ENCODE measurements at places on chromosomes 7 and 10. TPM values are rescaled to one million over a fixed set of nuclear protein-coding genes. Genes with fewer than 3 reads are reported as not detected.

BICC1 gene
- total RNA-seq, result 2.5 TPM

SLF2 gene
- 18.5 TPM for total RNA-seq

FZD1 gene
- total RNA-seq, result 11.0 TPM

ALOX5 gene
- total RNA-seq, result 9.3 TPM

ANXA8L1 gene
- not detected for total RNA-seq

GRCh38 chr7:139403601-139404000 lies 43.9 kb downstream of the LUC7L2 start:
- no peak for DNase-seq

DNA sequence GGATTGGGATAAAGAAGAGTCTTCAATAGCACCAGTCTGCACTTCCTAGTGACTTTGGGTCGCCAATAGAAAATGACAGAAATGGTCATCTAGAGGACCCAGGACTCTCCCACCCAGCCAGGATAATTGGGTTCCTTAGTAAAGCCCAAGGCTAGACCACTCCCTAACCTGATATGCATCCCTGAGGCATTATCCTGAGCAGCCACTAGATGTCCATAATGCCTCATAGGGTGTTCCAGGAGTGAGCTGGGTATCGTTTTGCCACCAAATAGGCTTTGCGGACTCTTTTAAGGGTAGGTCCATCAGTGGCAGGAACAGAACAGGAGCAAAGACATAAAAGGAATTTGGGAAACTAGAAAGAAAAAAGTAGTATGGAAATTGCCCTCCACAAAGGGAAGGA lies 4.5 kb upstream of the LRRC4 start:
- DNase-seq, result no peak

GRCh38 chr7:81013083-81013817 lies 94.4 kb upstream of the SEMA3C start:
- no peak for DNase-seq

DNA sequence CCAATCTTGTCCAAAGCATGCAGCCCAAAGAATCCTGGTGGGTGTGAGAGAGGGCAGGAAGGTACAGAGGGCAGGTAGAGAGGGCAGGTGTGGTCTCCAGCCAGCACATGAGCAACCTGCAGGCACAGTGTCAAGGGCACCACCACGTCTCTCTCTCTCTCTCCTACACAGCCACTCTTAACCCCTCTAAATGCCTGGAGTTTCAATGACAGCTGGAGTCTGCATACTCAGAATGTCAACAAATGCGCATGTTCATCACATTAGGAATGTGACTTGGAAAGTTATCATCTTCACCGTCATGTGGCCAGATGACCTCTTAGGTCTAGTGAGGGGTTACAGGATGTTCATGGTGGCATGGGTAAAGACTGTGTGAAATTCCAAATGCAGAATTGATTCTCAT lies 456.8 kb downstream of the SORCS1 start:
- no peak for DNase-seq

GRCh38 chr10:79939969-79940368 lies 8.9 kb downstream of the SFTPD start:
- DNase-seq, result no peak

GRCh38 chr10:52442576-52442975 lies 128.5 kb downstream of the DKK1 start:
- DNase-seq, result no peak

DNA sequence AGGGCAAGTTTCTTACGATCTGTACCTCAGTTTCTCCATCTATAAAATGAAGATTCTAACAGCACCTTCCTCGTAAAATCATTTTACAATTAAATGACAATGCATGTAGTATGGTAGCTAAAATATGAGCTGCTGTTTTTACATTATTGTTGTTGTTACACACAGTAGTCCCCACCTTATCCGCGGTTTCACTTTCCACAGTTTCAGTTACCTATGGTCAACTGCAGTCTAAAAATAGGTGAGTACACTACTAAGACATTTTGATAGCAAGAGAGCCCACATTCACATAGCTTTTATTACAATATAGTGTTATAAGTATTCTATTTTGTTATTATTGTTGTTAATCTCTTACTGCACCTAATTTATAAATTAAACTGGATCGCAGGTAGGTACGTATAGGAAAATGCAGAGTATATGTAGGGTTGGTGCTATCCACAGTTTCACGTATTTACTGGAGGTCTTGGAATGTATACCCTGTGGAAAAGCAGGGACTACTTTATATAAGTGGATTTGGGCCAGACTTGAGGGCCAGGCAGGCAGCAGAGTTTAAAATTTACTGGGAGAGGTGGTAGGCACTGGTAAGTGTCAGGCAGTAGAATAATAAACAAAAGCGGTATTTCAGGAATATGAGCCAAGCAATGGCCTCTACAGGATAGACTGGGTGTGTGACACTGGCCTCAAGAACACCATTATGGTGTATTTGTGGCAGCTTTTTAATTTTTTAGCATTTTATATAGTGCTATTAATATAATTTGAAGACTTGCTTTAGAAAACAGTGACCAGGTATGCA lies 10.2 kb downstream of the DNMBP start:
- no peak for DNase-seq

GRCh38 chr7:102814025-102814471 lies 65.2 kb downstream of the FAM185A start:
- DNase-seq, result no peak

DNA sequence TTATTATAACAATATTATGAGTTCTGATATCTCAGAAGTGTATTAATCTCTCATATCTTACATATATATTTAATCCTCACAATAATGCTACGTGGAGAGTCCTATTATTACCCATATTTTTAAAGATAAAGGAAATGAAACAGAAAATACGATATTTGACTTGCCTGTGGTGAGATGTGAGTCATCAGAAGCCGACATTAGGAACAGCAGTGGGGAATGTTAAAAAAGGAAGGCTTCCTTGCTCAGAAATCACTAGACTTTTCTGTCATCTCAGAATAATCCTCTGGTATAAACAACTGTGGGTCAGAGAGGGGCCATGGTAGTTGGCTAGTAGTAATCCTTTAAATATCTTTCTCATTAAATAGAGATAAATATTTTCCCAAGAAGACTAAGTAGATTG lies 402.3 kb upstream of the PCDH15 start:
- no peak for DNase-seq

- no peak for DNase-seq
Observed at GRCh38 chr7:6159097-6159483, 113.3 kb downstream of the CYTH3 start.

GRCh38 chr7:29835718-29836117 lies 29.4 kb downstream of the WIPF3 start:
- no peak for DNase-seq

DNA sequence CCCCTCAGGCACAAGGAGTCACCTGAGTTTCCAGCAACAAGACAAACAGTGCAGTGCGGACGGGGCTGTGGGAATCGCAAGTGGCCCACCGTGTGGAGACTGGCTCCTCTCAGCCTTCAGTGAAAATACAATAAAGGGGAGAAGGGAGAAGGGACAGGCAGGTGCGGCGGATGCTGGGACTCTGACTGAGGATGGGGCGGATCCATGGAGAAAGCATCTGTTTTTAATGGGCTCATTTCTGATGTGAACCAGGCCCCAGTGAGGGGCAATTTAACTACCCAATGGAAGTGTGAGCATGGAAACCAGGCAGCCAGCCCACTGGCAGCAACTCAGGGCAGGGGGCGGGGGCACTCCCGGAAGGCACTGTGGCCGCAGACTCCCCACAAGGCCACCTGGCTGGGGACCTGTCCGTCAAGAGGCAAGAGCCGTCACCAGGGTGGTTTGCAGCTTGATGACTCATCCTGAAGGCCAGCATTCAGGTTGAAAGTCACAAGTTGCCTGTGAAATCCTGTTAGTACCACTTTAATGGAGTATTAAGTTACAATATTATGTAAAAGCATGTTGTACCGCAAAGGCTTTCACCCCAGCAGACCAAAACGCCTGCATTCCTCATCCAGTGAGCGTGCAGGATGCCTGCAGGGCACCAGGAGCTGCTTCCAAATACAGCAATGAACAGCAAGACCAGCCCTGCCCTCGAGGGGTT lies 476.4 kb downstream of the PTPRN2 start:
- DNase-seq, result no peak

GRCh38 chr10:62899311-62899710 lies 83.1 kb upstream of the EGR2 start:
- DNase-seq, result no peak

- no peak for DNase-seq
Observed at GRCh38 chr10:61961278-61961677, 59.8 kb downstream of the ARID5B start.
